Left ventricle myocardium inferior (tissue), 1 donor: ENCODE measurements at places on chromosomes 3 and 15. TPM values are rescaled to one million over a fixed set of nuclear protein-coding genes. Genes with fewer than 3 reads are reported as not detected.

GRCh38 chr3:11803977-11804892 is 42.5 kb downstream of the TAMM41 start:
- DNase-seq = no peak

DNA sequence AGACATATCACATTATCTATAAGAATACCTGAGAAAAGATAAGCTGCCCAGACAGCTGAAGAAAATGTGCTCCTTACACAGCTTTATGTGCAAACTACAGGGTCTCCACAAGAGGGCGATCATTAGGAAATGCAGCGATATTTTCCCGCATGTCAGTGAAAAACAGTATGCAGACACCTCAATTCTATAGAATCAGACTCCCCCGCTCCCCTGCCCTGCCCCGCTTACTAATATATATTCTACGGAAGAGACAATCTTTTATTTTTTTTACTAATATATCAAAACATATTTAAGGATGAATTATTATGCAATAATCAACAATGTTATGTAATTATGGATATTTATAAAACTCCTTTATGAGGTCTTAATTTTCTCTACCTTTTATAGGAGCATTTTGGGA is 681.3 kb downstream of the ROBO1 start:
- DNase-seq = no peak

- no peak for DNase-seq
These were observed 106.9 kb upstream of the RNU6-1 start for GRCh38 chr15:67946701-67947100.

- no peak for DNase-seq
These were observed 26.7 kb downstream of the SLCO2A1 start for GRCh38 chr3:134003066-134003465.

- no peak for DNase-seq
These were observed 181.8 kb downstream of the SSR3 start for GRCh38 chr3:156373095-156373494.

- DNase-seq = no peak
These were observed 299.9 kb downstream of the UACA start for GRCh38 chr15:70463453-70463834.

DNA sequence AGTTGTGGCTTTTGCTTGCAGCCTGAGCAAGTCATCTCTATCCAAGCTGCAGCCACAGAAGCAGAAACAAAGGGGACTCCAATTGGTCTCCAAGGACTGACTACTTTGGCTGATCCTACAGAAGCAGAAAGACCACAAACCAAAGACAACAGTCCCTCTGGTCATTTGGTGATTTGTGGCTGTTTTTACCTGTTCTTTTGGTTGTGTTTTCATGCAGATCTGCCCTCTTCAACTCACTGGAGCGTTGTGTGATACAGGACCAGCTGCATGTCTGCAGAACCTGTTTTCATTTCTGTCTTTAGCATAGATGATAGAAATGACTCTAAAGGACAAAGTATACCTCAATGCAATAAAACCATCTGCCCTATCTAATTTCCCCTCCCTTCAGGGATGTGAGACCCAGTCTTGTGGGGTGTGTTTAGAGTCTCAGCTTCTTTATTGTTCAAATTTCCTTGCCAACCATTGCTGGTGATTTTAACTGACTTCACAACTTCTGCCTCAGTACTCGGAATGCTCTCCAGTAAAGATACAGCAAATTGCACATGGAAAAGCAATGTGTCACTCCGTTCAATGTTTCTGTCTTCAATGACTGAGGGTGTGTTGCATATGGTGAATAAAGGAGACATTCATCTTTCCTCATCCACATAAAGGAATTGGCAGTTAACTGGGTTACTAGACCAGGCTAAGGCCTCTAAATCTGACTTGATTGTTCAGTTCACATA is 48.9 kb upstream of the SLC7A14 start:
- no peak for DNase-seq

DNA sequence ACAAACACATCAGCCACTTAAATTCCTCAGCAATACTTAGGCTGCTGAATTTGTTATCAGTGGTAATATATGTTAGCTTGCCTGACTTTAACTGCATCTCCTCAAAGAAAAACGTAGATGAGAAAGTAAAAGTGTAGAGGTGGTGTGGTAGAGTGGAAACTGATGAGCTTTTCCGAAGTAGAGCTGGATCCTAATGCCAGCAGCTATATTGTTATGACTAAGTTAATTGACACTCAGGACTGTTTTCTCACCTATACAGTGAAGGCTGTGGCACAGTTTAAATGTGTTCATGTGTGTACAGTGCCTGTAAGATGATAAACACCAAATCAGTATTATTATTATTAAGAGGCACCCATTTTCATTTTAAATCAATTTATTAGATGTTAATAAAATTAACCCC is 174.9 kb downstream of the TNIK start:
- no peak for DNase-seq

The OTOL1 gene
- total RNA-seq = not detected

The GOLGA6L7 gene
- total RNA-seq = not detected

The DPPA2 gene
- not detected for total RNA-seq

The TCTA gene
- 17.7 TPM for total RNA-seq

The IGSF11 gene
- total RNA-seq = 2.1 TPM

The ZMAT3 gene
- 12.8 TPM for total RNA-seq
